ENCODE measurements at places on chromosomes 5 and 9.

- no peak for DNase-seq
Observed at GRCh38 chr9:14315875-14316601, 2.1 kb upstream of the NFIB start.

- no peak for DNase-seq
Observed at GRCh38 chr9:135164036-135164435, 76.6 kb downstream of the OLFM1 start.

DNA sequence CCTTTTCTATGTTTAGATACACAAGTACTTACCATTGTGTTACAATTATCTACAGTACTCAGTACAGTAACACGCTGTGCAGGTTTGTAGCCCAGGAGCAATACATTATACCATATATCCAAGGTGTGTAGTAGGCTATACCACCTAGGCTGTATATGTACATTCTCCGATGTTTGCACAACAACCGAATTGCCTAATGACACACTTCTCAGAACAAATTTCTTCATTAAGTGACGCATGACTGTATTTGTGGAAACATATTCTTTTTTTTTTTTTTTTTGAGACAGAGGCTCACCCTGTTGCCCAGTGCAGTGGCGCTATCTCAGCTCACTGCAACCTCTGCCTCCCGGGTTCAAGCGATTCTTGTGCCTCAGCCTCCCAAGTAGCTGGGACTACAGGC is 4.0 kb upstream of the RAD23B start:
- DNase-seq = no peak

DNA sequence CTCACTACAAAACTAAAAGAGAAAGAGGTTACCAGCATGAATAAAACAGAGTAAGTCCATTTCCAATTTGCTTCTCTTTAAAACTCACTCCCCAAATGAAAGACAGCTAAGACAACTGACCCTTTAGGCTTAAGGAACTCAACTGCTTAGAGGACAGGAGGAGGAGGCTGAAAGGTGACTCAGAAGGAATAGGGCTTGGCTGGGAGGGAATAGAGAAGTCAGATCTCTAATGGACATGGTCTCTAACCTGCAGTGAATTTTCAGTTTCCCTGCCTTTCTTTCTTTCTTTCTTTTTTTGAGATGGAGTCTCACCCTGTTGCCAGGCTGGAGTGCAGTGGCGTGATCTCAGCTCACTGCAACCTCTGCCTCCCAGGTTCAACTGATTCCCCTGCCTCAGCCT is 261.8 kb upstream of the CLINT1 start:
- DNase-seq = no peak

DNA sequence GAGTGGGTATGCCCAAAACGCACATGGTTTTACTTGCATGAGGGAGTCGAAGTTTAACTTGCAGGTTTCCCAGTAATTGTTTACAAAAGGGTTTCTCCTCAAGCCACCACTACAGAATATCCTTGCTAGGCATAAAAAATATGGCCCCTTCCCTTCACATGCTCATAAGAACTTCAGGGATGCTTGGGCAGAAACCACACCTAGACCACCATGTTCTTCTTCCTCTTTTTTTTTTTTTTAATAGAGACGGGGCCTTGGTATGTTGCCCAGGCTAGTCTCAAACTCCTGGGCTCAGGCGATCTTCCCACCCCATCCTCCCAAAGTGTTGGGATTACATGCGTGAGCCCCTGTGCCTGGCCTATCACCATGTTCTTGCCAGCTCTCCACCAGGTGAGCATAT is 18.6 kb upstream of the PLIN2 start:
- no peak for DNase-seq

- DNase-seq = no peak
Observed at GRCh38 chr5:173001229-173001841, 17.8 kb downstream of the ATP6V0E1 start.

GRCh38 chr9:97447001-97447400 is 35.1 kb downstream of the TDRD7 start:
- DNase-seq = no peak

DNA sequence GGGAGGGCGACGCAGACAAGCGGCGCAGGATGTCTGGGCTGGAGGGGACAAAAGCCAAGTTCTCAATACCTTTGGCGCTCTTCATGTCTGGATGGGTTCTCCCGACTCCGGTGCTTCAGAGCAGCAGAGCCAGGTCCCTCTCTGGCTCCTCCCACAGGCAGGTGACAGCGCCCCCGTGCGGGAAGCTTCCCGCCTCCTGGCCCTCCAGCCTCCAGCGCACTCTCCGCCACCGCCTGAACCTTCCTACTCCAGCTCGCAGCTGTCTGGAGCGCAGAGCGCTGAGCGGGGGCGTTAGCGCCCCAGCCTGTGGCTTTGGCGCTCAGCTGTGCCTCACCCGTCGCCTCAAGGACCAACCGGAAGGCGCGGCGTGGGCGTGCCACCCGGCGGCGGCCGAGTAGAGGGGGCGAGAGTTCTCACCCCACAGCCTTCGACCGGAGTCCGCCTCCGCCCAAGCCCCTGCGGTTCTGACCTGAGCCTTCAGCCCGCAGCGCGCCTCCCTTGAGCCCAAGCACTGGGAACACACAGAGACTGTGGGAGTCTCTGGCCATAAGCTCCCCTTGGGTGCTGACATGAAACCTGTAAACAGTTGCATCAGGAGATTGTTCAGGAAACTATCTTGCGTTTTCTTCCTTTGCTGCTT is at the start of gene SLCO4C1:
Gene SLCO4C1 (minus strand): TSS at position 107 of the 640 bp plus-strand sequence. CDS start 22 bp downstream, at position 85.
- DNase-seq = no peak

DNA sequence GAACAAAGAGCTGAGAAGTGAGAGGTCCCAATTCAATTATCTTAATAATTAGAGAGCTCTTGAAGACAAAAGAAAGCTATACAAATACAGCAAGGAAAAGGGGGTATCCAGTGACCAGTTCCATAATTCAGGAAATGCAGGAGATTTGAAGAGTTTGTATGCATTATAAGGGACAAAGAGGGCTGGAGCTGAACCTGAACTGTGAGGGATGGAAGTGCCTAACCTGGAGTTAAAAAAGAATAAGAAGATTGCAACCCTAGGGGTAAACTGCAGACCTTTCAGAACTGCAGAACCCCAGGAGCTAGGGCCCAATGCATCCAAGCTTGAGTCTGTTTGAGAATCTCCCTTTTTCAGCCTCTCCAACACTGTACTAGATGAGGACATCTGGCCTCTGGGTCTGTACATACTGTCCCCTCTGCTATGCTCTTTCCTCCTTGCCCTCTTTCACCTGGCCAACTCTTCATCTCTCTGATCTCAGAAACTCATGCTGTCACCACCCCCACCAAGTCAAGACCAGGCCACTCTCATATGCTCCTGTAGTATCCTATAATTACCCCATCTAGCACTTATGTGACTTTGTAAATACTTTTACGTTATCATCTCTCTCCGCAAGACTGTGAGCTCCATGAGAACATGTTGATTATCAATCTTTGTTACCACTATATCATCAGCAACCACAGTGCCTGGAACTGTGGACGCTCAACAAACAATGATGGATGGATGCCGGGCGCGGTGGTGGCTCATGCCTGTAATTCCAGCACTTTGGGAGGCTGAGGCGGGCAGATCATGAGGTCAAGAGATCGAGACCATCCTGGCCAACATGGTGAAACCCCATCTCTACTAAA is 6.6 kb upstream of the PRKACG start:
- DNase-seq = no peak

DNA sequence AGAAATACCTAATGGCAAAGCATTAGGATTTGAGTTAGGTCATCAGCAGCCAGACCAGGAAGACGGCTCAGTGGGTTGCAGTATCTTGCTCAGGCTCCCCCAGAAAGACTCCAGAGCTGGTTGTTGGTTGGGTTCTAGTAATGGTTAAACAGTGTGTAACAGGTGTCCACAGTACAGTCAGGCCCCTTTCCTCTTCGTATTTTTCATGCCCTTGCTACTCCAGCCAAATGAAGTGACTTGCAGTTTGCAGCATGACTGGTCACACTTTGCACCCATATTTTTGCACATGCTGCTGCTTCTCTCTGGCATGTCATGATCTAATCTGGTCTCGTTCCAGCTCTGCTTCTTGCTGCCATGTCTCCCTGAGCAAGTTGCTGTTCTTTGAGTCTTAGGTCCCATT is 60.6 kb upstream of the TRPC7 start:
- DNase-seq = no peak

DNA sequence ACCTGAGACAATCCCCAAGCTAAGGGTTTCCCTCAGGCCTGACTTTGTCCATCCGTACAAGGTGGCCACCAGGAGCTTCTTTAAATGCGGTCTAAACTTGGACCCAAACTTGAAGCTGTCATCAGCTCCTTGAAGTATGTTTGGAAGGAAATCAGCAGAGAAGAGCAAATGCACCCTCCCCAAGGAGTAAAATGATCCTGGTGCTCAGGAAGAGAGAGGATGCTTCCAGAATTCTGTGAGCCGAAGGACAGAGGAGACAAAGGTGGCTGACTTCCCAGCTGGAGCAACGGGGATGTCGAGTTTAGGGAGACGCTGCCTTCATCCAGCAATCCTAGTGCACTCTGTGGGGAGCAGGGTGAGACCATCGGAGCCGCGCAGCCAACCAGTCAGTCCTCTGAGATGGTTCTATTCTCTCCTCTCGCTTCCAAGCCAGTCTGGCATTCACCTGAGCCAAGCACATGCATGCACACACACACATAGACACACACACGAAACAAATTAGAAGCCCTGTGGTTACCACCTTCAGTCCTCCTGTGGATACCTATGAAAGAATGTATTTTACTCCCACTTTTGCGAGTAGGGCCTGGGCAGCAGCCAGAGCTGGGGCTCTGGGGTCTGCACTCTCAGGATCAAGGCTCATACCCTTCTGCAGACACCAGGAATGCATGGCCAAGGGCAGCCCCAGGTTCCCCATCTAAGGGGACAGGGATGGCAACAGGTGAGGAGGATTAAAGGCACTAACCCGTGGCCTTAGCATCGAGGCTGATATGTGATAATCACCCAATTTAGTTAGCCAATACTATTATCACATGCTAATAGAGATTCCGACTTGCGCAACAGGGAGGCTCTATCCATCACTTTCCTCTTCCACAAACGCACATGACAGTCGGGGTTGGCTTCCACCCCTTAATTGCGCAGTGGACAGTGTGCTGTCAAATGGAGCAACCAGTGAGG is 75.8 kb downstream of the GTF3C4 start:
- no peak for DNase-seq

GRCh38 chr9:102497709-102498108 is 497.4 kb upstream of the CYLC2 start:
- no peak for DNase-seq

GRCh38 chr5:82679660-82680059 is 397.5 kb downstream of the TMEM167A start:
- no peak for DNase-seq

DNA sequence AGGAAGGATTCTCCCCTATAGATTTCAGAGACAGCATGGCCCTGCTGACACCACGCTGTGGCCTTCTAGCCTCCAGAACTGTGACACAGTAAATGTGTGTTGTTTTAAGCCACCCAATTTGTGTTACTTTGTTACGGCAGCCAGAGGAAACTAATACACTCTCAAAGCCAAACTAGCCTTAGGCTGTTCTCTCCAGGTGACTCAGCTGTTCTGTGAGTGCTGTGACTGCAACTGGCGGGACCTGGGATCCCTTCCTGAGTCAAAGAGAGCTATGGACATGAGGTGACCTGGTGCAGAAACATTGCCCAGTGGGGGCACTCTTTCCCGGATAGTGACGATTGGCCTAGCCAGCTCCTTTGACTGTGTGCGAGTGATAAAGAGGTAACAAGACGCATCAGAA is 14.0 kb upstream of the MLANA start:
- no peak for DNase-seq

GRCh38 chr9:113274474-113275156 is 757 bp downstream of the CDC26 start:
- DNase-seq = no peak

GRCh38 chr9:23821375-23822181 is 4.5 kb downstream of the ELAVL2 start:
- no peak for DNase-seq

DNA sequence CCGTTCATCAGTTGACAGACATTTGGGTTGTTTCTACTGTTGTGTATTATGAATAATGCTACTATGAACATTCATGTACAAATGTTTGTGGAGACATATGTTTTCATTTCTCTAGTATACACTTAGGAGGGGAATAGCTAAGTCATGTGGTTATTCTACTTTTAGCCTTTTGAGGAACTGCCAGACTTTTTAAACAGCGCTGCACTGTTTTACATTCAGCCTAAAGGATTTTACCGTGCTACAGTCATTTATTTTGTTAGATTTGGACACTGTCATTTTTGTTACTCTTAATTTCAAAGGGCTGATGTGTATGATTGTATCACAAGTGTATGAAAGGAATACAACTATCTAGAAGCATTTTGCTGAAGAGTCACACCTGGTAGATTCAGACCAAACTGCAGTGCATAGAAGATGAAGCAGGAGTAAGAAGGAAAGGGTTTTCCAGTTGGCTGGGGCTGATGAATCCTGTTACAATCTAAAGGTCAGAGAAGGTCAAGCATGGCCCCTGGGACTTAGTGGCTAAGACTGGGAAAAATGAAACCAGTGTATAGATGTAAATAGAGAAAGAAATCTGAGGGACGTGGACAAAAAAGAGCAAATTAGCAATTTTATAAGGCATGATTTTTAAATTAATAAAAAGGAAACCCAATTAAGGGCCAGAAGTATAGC is 509.7 kb downstream of the PSAT1 start:
- DNase-seq = no peak

- no peak for DNase-seq
Observed at GRCh38 chr9:91211414-91211813, 150.3 kb downstream of the AUH start.

GRCh38 chr5:133514456-133514855 is 97.9 kb downstream of the FSTL4 start:
- peak; percentile 22 for DNase-seq

GRCh38 chr5:145495741-145496140 is 339.4 kb downstream of the PRELID2 start:
- no peak for DNase-seq

DNA sequence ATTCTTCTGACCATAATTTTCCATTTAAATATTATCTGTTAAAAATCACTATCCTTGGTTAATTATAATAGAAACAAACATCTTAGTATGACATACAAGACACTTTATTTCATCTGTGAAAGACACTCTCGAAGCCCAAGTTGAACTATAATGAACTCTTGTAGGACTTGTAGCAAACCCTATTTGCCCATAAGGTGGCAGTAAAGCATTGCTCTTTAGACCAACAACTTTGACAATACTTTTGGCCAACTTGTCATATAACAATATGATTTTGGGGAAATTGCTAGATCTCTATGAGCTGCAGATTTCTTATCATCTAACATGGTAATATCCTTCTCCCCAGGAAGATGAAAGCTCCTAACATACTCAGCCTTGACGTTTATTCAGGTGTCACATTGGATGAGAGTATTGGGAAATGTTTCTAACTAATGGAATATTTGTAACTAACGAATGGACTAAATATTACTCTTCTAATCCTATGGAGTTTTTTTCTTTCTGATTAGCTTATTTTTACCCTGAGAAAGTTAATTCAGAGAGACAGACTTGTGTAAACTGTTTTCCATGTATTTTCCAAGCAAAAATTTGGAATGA is 11.0 kb downstream of the SPINK14 start:
- DNase-seq = no peak
